Endothelial cell of umbilical vein (primary cell): ENCODE measurements at places on chromosomes 12 and 14. TPM values are rescaled to one million over a fixed set of nuclear protein-coding genes. Genes with fewer than 3 reads are reported as not detected.
A peak's percentile ranks its signal among the peaks of the same experiment; 100 is the strongest.

GRCh38 chr14:52313462-52313861, 650 bp upstream of the PTGER2 start:
- DNase-seq = peak; percentile 3

The OR4Q3 gene
- total RNA-seq = not detected in 2 replicates

- DNase-seq = no peak
Measured at GRCh38 chr12:87596636-87597035, 432.6 kb downstream of the C12orf50 start.

DNA sequence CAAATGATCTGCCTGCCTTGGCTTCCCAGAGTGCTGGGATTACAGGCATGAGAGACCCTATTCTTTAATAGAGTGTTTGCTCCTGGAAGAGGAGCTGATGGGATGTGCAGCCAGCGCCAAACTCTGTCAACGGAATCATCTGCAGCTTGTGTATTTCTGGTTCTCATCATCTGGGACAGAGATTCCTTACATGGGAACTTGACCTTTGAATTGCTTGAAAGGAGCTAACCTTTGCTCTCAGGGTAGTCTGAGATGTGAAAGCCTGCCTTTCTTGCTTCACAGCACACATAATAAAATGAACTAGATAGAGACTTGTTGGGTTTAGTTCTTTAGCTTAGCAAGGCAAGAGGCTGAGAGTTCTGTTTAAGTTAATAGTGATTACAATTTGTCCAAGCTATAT, 120.0 kb downstream of the OTOGL start:
- DNase-seq = no peak

DNA sequence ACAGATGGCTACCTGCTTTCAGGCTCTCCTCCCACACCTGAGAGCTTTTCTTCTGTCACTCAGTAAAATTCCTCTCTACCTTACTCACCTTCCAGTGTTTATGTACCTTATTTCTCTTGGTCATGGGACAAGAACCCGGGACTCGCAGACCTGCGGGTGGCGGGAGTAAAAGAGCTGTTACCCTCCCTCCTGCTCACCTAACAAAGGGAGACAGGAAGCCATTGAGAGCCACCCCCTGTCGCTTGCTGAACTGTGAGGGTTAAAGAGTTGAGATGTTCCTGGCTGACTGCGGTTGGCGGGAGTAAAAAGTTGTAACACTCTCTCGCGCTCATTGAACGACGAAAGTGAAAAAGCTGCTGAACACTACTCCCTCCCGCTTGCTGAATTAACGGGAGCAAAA, 1935.1 kb upstream of the FLRT2 start:
- no peak for DNase-seq

- DNase-seq = no peak
Measured at GRCh38 chr12:24993793-24994192, 44.9 kb upstream of the BCAT1 start.

DNA sequence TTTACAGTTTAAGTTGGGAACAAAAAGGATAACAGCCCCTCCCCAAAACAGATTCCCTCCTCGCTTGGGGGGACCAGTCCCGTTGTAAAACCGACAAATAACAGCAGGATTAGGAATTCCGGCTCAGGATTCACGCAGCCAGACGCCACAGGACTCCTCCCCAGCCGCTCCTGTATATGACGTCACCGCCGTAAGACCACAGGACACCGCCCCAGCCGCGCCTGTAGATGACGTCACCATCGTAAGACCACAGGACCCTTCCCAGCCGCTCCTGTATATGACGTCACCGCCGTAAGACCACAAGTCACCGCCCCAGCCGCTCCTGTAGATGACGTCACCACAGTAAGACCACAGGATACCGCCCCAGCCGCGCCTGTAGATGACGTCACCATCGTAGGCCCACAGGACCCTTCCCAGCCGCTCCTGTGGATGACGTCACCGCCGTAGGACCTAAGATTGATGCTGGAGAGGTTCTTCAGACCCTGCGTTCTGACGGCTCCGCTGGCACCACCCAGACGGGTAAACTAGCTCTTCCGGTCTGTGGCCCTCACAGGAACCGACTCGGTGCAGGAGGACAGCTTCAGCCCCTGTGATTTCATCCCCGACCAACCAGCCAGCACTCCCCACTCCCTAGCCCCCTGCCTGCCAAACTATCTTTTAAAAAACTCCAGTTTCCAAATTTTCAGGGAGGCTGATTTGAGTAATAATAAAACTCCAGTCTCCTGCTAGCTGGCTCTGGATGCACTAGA, 43.9 kb upstream of the FBRSL1 start:
- peak; percentile 57 for DNase-seq

DNA sequence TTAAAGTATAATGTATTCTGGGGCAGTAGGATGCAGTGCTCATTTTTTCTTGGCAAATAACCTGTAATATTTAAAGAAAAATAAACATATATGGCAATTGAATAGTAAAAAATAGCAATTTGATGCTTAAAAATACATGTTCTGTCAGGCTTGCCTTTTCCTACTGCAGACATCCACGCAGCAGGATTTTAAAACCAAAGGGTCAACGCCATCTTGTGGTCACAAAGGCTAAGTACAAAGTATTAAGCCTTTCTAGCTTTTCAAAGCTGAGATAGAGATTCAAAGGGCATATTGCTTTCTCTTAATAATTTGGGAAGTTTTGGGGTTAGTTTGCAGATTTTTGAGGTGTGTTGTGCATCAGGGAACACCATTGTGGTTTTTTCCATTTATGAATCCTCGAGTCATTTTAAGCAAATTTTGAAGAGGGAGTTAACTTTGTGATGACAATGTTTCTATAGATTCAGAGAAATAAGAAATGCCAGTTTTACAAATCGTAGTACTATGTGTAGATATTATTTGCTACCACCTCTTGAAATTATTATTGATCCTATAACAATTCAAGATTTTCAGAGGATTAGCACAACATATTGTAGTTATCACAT, 4.7 kb upstream of the CCER1 start:
- peak; percentile 54 for DNase-seq

DNA sequence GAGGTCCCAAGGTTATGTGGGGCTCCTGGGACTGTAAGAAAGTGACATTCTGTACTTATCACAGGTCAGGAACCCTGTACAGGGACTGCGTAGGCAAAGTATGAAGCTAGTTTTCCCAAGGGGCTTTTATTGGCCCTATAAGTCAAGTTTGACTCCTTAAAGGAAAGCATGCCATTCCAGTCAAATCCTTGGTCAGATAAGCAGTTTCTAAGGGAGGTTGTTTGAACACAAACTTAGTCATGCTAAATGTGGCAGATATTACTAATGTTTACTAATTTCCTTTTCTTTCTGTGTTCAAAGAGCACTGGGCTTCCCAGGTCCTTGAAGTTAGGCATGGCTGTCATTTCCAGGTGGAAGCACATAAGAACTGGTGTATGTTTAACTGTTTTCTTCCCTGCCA, 472.4 kb downstream of the ATP23 start:
- peak; percentile 82 for DNase-seq

GRCh38 chr12:93912086-93912733, 235.0 kb downstream of the CRADD start:
- DNase-seq = no peak

The CAPZA3 gene
- total RNA-seq = not detected in 2 replicates

The DLK1 gene
- total RNA-seq = not detected in 2 replicates

DNA sequence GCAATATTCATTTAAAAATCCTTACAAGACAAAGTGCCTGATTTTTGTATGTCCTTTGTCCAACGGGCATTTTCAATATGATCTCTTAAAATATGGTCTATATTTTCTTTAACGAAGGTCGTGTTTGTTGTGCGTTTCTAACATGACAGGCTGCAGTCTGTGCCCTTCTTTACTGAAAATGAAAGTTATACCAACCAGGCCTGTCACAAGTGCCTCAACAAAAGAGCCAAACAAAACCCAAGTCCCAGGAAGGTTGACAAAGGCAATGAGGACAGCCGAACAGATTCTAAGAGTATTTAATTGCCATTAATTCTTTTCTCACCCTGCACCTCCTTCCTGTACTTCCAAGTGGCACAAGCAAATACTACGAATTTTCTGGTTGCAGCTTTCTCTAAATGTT, 13.9 kb downstream of the PAX9 start:
- no peak for DNase-seq

GRCh38 chr12:104720339-104721038, 237.6 kb downstream of the SLC41A2 start:
- peak; percentile 44 for DNase-seq

DNA sequence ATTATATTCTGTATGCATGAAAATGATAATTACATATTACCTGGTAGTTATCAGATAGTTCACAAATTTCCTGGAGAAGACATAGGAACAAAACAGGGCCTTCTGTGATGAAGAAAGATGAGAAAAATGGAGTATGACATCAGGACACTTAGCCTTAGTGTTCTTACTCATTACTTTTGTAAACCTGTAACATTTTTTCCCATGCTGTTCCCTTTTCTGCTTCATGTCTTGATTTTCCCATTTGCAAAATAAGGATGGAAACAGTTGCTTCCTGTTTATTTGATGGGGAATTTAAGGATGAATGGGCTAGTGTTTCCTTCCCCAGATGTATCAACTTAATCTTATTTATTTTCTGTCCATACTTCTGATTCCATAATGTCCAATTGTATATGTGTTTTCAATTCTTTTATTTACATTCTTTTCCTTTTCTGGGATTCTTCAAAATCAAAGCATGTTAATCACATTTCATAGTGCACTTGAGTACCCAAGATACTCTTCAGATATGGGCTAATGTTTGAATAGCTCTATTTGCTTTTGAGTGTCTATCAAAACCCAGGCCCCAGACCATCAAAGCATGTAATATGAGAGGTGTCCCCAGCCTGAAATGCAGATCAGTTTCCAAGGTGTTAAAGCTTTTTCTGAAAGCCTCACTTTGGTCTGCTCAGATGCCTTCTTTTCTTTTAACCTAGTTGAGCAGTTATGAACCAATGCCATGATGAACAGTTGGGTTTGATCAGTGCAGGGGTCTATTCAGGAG, 260.5 kb downstream of the RAD51B start:
- DNase-seq = peak; percentile 28

- no peak for DNase-seq
Measured at GRCh38 chr12:6275928-6276887, 34.3 kb upstream of the PLEKHG6 start.

DNA sequence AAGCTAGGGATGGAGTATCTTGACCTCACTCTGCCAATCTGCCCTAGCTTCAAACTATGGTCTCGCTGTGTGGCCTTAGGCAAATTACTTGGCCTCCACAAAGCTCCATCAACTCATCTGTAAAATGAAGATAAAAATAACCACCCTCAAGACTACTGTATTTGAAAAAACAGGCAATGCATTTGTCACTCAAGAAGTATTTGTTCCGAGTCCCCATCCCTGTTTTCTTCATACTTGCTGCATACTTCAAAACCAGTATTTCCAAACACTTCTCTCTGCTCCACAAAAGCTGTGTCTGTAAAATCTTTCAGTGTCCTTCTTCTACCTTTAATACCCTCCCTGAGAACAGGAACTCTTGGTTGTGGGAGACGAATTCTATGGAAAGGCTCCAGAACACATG, 47.9 kb downstream of the GTF2A1 start:
- no peak for DNase-seq

DNA sequence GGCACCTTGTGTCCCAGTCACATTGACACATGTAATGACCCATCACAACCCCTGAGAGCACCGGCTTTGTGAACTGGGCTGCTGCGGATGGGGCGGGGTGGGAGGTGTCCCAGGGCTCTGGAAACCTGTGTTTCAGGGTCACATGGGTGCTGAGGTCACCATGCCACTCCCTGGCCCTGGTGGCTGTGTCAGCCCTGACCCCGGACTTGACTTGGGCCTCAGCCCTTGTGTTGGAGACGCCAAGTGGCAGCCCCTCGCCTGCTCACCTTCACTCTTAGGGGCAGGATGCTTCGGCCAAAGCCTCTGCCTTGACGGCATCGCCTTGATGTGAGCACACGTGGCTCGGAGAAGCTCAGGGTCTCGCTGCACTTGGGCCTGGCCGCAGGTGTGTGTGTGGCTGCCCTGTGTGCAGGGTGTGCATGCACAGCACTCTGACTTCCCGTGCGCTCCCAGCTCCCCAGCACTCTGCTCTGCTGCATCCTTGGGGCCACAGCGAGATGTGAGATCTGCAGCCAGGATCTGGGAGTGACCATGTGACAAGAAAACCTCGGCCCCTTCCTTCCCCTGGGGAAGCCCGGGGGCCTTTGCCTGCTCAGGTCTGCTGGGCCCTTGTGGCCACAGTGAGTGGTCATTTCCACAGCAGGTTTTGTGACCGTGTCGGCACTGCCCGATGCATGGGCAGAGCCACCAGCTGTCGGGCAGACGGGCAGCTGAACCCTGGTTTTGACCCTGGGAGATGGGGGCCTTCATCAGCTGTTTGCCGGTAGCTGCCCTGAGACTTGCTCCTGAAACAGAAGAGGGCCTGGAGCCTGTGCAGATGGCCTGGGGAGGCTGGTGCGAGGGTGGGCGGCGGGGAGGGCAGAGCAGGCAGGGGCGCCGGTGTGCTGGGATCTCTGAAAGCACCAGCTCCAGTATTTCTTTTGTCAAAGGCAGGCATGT, 167.4 kb downstream of the KIF26A start:
- no peak for DNase-seq

The TTC8 gene
- total RNA-seq = 11.9 and 15.5 TPM in 2 replicates

The RPL10L gene
- not detected in 2 replicates for total RNA-seq

The LTBP2 gene
- total RNA-seq = 264 and 268 TPM in 2 replicates

DNA sequence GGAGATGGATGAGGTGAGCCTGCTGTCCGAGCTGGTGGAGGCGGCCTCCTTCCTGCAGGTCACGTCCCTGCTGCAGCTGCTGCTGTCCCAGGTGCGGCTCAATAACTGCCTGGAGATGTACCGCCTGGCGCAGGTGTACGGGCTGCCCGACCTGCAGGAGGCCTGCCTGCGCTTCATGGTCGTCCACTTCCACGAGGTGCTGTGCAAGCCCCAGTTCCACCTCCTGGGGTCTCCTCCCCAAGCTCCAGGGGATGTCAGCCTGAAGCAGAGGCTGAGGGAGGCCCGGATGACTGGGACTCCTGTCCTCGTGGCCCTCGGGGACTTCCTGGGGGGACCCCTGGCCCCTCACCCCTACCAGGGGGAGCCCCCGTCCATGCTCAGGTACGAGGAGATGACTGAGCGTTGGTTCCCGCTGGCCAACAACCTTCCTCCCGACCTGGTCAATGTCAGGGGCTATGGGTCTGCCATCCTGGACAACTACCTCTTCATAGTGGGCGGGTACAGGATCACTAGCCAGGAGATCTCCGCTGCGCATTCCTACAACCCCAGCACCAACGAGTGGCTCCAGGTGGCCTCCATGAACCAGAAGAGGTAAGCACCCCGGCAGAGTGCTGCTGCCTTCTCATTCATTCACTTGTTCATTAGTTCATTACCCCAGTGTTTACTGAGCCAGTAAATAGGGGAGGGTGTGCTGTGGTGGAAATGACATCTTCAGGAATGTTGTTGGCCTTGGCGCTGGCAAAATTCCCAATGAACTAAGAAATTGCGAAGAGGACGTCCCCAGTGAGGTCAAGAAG, 774 bp upstream of the MANSC4 start:
- DNase-seq = peak; percentile 61

- DNase-seq = no peak
Measured at GRCh38 chr14:69711477-69711876, 55.5 kb upstream of the SRSF5 start.

DNA sequence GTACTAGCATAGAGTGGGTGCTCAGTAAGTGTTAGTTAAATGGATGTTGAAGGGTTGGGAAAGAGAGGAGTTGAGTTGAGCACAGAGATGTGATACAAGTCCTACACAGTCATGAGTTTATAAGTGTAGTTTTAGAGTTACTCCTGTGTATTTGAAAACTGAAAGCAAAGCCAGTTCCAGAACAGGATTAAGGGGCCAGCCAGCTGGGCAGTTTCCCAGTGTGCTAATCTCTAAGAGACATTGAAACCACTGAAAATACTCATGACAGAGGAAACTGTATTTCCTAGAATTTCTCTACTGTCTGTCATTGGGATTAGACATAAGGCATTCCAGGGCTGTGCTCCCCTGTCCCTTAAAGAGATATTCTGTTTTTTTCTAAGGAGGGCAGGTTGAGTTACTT, 101.0 kb downstream of the DERA start:
- peak; percentile 26 for DNase-seq
